ENCODE measurements at places on chromosomes 6 and 20.

DNA sequence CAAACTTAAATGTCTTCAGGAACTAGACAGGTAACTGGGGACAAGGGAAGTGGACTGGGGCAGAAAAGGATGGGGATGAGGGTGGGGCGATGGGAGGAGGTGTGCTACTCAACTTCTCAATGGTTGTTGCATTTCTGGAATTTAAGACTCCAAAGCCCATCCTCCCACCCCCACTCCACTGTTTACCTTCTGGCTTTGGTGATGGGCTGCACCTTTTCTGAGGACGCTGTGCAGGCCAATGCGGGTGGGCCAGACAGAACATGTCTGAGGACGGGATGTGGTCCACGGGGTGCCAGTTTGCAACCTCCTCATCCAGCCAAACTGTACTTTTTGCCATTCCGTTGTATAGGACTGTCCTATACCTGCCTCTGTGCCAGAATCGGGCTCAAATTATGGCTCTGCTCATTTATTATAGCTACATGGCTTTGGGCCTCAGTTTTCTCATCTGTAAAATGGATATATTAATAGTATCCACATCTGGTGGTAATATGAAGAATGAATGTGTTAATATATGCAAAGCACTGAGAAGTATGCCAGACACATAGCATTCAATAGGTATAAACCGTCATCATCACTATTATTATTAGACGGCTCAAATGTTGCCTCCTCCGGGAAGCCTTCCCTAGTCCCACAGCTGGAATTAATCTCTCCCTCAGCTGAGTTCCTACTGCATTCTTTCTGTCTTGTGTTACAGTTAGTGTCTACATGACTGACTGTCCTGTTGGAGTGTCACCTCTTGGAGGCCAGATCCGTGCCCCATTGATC lies 31.0 kb upstream of the VEGFA start:
- DNase-seq: no peak

- DNase-seq: no peak
Observed at GRCh38 chr20:63264519-63264918, 8.1 kb upstream of the ARFGAP1 start.

GRCh38 chr20:25237610-25238318 lies 10.1 kb upstream of the PYGB start:
- DNase-seq: no peak

DNA sequence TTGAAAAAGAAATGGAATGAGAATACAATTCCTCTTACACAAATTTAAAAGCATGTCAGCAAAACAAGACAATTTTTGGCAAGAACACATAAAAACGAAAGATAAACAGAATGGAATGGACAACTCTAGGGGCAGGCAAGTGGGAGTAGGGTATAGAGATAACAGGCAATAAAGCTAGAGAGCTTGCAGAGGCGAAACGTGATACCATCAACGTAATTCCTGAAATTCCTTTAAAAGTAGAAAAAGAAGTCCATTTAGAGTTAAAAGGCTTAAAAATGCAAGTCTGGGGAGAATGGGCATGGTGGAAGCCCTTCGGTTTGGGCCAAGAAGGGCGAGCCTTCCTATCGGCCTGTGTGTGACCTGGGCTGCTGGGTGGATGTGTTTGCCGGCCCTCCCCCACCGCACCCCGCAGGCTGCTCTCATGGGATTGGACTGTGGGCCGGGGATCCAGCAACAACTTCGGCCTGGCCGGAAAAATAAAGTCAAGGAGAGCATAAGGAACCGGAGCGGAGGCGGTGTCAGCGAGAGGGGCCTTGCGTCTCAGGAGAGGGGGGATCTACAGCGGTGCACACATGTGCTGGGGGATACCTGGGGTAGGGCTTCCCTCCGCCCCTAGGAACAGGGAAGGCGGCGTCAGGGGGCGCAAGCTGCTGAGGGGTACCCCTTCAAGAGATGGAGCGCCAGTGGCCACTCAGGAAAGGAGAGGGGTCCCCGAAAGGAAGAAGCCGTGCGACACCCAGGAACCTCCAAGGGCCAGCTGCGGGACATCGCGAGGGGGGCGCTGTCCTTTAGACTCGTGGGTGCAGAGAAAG lies 4.1 kb downstream of the TMEM239 start:
- no peak for DNase-seq

GRCh38 chr6:109291902-109292301 lies 90.4 kb downstream of the CD164 start:
- DNase-seq: no peak

DNA sequence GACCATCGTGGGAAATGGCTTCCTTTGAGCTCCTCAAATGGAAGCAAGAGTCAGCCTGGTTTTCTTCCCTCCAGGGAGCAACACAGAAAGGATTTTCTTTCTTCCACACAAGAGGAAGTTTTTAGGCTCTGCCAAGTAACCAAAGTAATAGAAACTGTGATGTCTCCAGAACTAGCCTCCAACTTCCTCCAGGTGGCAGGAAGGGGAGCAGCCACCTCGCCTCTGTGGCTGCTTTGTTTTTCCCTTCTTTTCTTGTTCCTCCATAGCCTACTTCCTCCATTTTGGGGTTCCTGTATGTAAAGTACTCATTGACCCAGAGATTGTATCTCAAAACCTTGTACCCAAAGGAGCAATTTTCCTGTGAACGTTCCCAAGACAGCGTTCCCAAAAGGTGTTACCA lies 32.7 kb upstream of the CCR6 start:
- DNase-seq: no peak

Measured in Jurkat, Clone E6-1 (cell line).